ENCODE measurements at places on chromosomes 12 and 14. TPM values are rescaled to one million over a fixed set of nuclear protein-coding genes. Genes with fewer than 3 reads are reported as not detected.
A peak's percentile ranks its signal among the peaks of the same experiment; 100 is the strongest.

SLC6A12 gene
- total RNA-seq, result 3.0 TPM

FAM234B gene
- 20.5 TPM for total RNA-seq

PTPN6 gene
- total RNA-seq, result 15.6 TPM

ABCB9 gene
- 6.7 TPM for total RNA-seq

DNA sequence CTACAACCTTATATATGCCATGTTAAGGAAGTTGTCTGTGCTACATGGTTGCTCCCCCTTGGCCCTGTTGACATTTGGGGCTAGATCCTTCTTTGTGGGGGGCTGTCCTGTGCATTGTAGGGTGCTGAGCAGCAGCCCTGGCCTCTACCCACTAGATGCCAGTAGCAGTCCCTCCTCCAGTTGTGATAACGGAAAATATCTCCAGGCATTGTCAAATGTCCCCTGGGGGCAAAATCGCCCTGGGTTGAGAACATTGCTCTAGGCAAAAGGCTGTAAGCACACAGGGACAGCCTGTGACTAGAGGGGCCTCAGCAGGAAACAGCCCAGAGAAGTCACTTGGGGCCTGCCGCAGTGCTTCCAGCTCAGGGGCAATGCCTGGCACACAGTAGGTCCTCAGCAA lies 1100.3 kb downstream of the BCL11B start:
- DNase-seq, result no peak

DNA sequence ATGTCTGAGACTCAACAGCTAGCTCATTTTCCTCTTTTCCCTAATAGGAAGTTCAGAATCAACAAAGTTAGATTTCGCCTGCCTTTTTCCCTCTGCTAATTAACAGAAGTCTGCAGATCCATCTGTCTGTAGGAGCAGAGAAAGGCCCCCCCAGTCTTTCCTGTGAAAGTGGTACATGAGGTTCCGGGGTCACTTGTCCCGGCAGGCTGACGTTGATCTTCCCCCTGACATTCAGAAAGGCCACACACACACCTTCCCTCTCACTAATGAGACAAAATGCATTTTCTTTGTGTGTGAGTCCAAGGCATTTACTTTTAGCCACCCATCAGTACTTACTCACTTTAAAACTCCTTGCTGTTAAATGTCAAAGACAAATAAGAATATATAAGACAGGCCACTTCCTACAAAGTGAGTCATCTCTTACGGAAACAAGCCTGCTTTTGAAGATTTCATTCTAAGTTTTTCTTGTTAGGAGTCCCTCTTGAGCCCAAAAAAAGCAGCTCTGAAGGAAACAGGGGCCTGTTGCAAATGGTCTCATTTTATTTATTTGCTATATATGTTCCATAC lies 138.7 kb downstream of the TTC7B start:
- no peak for DNase-seq

GRCh38 chr12:104054681-104055346 lies 4.8 kb upstream of the GLT8D2 start:
- DNase-seq, result no peak

DNA sequence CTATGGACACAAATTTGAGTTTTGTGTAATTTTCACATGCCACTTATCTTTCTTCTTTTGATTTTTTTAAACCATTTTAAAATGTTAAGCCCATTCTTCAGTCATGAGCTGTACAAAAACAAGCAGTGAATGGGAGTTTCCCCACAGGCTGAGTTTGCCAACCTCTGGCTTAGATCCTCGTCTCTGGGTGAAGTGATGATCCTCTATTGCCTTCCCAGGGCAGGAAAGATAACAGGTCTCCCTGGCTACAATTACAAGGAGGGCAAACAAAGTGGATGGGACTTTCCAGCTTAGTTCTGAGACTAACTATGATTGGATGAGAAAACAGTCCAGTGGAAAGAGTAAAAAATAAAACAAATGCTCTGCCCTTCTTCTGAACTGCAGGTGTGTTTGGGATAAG lies 203.7 kb downstream of the SPTSSA start:
- no peak for DNase-seq

DNA sequence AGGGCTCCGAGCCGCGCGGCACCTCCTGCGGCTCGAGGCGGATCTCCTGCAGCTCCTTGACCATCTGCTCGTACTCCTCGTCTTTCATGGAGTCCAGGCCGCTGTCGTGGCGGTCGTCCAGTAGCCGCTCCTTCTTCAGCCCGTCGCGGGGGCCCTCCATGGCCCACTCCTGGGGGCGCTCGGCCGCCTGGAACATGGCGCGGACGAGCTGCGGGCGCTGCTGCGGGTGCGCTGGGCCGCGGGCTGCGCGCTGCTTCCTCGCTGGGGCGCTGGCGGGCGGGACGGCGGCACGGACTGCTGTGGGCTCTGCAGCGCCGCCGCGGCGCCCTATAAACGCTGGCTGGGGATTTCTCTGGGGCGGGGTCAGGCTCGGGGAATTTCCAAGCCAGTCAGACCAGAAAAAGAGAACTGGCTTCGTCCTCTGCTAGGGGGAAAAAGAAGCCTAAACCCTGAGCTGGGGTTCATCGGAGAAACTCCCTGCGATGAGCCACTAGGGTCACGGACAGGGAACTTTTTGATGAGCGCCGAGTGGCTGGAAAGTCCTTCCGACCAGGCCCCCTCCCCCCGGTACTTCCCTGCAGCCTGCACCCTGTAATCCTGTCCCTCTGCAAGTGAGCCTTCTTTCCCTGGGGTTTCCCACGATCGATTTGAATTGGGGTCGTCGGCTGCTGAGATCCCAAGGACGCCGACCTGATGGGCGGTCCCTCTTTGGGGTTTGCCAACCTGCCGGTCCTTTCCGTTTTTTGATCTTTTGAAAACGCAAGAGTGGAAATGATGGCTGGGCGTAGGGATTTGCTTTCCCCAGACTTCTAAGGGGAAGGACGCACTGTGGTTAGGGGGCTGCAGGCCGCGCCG lies at the start of gene NFKBIA:
TSS of gene NFKBIA (minus strand) at position 301 of the 855 bp plus-strand sequence. CDS start at position 196, 105 bp downstream.
- peak; percentile 90 for DNase-seq
